T-cell (primary cell): ENCODE measurements at places on chromosomes 6 and 20.

GRCh38 chr6:159640722-159641482 is 52.1 kb downstream of the SOD2 start:
- DNase-seq, result no peak

- DNase-seq, result no peak
Observed at GRCh38 chr6:157514659-157515496, 133.9 kb downstream of the ZDHHC14 start.

- DNase-seq, result no peak
Observed at GRCh38 chr20:43567477-43567876, 8.7 kb downstream of the SGK2 start.

DNA sequence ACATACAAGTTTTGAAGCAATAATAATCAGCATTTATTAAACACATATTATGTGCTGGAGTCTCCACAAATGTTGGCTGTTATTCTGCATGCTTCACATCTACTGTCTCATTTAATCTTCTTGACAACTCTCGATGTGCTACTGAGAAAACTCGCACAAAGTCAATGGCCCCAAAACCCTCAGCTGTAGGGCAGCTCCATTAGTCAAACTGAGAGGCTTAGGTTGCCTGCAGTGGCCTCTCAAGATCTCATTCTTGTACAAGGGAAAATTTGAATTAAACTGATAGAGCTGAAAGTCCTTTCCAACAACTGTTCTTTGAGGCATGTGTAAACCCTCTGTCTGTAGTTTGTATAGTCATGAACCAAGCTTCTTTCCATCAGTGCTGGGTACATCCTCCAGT is 49.8 kb downstream of the MBOAT1 start:
- no peak for DNase-seq

DNA sequence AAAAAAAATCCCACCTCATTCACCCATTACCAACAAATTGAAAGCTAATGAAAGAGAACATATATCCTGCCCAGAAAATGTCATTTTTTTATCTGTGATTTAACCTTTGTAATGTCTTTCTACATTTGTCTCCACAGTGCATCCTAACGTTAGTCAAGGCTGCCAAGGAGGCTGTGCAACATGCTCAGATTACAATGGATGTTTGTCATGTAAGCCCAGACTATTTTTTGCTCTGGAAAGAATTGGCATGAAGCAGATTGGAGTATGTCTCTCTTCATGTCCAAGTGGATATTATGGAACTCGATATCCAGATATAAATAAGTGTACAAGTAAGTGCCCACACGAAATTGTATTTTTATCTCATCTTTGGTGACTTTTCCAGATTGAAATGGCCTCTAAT is 30.0 kb downstream of the RSPO3 start:
- no peak for DNase-seq

GRCh38 chr6:46059608-46060007 is 43.9 kb upstream of the CLIC5 start:
- no peak for DNase-seq

GRCh38 chr20:19995220-19995863 is 21.8 kb upstream of the NAA20 start:
- no peak for DNase-seq

GRCh38 chr6:168428052-168428826 is 12.7 kb upstream of the SMOC2 start:
- DNase-seq, result no peak

DNA sequence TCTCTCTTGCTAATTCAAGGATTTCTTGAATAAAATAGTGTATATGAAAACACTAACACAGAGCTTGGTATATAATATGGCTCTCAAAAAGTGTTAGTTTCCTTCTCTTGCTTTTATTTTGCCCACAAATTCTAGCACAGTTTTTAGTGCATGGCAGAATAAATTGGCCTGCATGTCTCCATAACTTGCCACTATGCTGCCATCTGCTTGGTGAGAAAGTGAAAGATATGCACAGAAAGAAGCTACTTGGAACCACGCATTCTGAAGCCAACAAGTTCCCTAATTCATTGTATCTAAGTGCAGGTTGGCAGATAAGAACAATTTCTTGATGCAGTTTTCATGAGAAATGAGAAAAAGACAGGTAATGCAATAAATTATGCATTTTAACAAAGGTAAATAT is 101.2 kb downstream of the EPHA7 start:
- no peak for DNase-seq

DNA sequence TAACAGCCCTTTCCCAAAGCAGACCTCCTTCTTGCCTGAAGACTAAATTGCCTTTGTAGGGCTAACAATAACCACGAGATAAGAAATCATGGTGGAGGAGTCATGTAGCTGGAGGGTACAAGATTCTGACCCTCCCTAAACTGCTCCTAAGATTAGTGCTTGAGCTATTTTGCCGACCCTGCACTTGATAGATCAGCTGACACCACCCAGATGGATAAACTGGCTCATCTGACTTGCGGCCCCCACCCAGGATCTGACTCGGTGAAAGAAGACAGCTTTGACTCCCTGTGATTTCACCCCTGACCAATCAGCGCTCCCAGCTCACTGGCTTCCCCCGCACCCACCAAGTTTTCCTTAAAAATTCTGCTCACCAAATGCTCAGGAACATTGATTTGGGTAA is 57.6 kb upstream of the UNC93A start:
- DNase-seq, result no peak

DNA sequence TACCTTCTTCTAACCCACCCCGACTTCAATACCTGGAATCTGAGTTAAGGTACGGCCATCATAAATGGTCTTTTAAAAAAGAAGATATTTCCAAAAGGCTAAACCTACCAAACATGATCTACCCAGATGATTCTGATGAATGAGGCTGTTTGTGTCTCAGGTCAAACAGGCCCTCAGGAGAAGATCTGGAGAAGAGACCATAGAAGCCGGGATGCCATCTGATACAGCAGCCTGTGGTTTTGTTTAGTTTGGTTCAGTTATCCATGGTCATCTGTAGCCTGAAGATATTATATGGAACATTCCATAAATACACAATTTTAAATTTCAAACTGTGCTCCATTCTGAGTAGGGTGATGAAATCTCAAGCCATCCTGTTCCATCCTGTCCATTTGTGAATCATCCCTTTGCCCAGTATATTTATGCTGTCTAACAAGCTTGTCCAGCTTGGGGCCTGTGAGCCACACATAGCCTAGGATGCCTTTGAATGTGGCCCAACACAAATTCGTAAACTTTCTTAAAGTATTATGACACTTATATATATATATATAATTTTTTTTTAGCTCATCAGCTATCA is 4.0 kb upstream of the CAP2 start:
- DNase-seq, result no peak

DNA sequence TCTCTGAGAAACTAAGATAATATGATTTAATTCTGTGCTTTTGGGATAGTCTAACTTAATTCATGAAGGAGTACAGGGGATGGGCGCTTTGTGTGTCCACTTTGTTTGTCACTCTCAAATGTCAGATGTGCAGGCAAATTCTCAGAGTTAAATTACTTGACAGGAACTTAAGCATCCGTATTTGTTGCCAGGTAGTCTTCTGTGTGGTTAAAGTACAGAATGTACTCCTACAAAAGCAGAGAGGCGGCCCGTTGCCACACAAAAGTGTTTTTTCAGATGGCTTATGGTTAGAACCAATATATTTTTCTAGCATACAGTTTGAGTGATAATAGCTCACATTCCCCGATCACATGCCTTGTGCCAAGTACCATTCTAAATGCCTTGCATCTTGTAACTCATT is 234.4 kb downstream of the LAMA2 start:
- no peak for DNase-seq

- DNase-seq, result no peak
Observed at GRCh38 chr6:16396497-16397319, 158.3 kb downstream of the GMPR start.

- no peak for DNase-seq
Observed at GRCh38 chr20:36569847-36570429, 3.5 kb upstream of the TGIF2 start.

GRCh38 chr6:34791701-34792604 is at the start of gene BLTP3A:
TSS of gene BLTP3A (plus strand) at chr6:34792083. CDS start at chr6:34792251, 168 bp downstream.
- DNase-seq, result peak; percentile 78

- DNase-seq, result no peak
Observed at GRCh38 chr6:123928529-123928928, 124.9 kb downstream of the NKAIN2 start.

DNA sequence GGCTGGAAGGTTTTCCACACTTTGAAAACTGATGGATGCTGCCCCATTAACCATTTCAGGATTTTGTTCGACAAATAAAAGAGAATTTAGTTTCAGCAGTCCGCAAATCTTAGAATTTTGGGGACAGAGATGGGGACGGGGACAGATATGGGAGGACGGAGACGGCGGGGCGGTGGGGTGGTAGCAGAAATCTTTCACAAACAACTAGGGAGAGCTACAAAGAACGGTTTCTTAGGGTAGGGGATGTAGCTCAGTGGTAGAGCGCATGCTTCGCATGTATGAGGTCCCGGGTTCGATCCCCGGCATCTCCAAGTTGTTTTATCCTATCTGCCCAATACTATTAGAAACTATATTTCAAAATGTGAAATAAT is 15.1 kb downstream of the HMGN4 start:
- DNase-seq, result peak; percentile 55

GRCh38 chr6:119240257-119241110 is 109.1 kb downstream of the MAN1A1 start:
- DNase-seq, result no peak
